ENCODE measurements at places on chromosomes 4 and X.

- DNase-seq = no peak
Measured at GRCh38 chrX:150207733-150208132, 155.4 kb upstream of the MAMLD1 start.

- DNase-seq = no peak
Measured at GRCh38 chrX:103157496-103158316, 57.2 kb upstream of the BEX4 start.

GRCh38 chrX:43971966-43972961 lies 926 bp downstream of the NDP start:
- DNase-seq = no peak

- no peak for DNase-seq
Measured at GRCh38 chr4:183993676-183994075, 88.6 kb downstream of the STOX2 start.

GRCh38 chrX:130009658-130010223 lies 27.3 kb downstream of the BCORL1 start:
- DNase-seq = no peak

GRCh38 chrX:13341491-13342101 lies 21.7 kb upstream of the ATXN3L start:
- no peak for DNase-seq

DNA sequence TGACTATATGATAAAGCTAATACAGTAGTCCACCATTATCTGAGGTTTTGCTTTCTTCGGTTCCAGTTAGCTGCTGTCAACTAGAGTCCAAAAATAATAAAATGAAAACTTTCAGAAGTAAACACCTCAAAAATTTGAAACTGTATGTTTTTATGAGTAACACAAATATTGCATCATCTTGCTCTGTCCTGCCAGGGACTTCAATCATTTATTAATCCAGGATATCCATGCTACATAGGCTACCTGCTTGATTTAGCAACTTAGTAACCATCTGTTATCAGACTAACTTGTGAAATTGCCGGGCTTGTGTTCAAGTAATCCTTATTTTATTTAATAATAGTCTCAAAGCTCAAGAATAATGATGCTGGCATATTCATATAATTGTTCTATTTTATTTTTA lies 1537.8 kb upstream of the PABPC4L start:
- no peak for DNase-seq

DNA sequence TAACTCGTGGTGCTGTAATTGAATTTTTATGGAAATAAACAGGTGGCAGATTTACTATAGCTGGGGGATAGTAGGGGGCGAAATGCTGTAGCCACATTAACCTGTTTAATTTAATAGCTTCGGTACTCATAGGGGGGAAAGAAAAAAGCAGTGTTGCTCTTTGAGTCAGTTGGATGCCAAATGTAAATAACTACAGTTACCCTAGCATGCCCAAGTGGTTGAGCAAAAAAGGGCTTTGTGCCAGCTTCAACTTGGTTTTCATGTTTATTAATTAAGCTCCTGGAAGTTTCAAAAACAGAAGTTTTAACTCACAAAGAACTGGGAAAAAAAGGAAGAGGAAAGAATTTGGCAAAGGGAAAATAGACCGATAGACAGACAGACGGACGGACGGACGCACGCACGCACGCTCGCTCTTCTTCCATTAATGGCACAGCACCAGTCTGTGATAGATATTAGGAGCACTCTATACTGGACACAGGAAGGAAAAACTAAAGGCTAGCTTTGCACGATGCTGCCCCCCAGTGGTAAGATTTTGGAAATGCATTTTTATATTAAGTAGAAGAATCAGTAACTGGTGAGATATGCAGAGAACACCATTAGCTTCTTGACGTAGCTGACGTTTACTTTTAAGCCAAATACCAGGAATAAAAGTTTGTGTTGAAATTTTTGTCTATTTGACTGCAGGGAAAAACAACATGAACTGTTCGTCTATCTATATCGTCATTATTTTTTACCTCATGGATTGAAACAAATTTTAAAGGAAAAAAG lies 151.8 kb downstream of the SLC7A11 start:
- no peak for DNase-seq

DNA sequence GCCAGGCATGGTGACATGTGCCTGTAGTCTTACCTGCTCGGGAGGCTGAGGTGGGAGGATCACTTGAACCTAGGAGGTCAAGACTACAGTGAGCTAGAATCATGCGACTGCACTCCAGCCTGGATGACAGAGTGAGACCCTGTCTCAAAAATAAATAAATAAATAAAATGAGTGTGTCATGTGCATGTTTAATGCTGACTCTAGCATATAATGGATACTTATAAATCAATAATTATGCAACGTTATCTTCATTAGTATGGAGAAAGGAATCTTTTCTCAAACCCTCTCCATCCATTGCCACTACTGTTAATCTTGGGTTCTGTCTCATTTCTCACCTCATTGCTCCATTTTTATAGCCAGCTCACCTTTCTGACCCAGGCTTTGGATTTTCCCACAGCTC lies 189.5 kb upstream of the RPL34 start:
- DNase-seq = no peak

- DNase-seq = no peak
Measured at GRCh38 chrX:41553688-41554087, 106.5 kb downstream of the NYX start.

- DNase-seq = no peak
Measured at GRCh38 chrX:118448273-118448783, 47.3 kb upstream of the DOCK11 start.

DNA sequence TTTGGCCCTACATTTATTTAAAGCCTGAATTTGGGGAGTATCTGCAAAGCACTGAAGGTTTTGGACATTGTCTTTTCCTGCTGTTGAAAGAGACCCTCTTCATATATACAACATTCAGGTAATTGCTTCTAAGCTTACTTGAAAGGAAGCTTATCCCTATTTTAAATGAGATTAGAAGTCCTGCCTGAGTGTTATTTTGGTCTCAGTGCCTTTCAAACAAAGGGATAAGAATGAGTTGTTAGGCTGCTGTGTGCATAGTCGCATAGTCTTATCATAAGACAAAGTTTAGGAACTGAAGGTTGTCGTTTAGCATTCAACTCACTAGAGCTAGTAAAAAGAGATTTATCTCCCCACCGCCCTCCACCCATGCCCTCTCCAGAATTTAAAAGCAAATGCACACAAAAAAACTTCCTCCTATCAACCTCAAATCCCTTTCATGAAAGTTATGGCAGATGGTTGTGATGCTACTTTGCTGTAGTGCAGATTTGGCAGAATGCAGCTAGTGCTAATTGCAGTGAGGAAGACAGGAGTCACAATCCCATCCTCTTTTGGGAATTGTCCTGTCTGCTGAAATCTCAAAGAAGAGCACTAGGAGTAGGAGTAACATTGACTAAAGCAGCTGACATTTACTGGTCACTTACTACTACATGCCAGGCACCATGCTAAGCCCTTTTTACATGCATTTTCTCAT lies 5.8 kb downstream of the HERC3 start:
- DNase-seq = no peak

DNA sequence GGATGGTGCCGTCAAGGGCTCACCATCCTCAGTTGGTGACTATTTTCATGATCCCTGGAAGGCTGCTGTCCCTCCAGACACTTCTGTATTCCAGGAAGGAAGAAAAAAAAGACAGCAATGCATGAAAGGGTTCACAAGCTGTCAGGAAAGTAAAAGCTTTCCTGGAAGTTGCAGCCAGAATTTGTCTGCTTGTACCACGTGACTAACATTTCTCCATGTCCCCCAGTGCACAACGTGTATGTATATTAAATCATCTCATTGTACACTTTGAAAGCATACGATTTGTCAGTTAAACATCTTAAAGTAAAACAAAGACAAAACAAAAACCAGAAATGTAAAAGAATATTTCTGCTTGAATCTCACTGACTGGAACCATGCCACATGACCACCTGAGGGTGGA lies 127.4 kb upstream of the CLNK start:
- no peak for DNase-seq

DNA sequence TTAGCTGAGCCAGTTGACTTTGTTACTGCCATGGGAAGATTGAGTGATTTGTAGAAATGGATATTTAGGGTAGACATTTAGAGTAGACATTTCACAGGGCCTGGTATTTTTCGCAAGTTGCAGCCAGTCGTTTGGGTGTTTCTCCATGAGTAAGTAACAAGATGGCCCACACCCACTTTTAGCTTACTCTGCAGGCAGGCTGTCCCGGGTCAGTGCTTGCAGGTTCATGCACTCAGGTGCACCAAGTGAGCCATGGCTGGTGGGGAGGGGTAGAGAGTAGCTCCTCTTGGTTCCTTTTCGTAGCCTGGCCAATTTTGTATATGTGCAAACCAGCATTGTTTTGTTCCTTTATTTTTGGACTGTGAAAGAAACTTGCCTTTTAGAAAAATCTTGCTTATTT lies 145.6 kb downstream of the POLA1 start:
- DNase-seq = no peak

GRCh38 chr4:164438321-164438720 lies 315.6 kb upstream of the SMIM31 start:
- DNase-seq = no peak

DNA sequence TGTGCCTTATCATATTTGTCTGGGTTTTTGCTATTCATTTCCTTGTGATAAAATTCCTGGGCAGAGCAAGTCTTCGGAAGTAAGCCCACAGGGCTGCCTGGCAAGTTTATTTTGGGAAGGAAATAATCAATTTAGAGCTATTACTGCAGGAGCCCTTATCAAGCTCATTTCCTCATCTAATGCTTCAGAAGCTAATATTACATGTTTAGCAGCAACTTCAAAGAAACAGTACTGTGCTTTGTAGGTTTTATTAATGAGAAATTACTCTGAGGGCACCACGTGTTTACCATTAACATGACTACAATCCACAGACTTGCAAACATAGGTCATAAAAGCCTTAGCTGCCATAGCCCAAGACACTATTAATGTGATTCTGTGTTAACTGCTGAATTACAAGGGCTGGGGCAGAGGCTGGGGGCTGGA lies 540.0 kb downstream of the SPRY1 start:
- no peak for DNase-seq

DNA sequence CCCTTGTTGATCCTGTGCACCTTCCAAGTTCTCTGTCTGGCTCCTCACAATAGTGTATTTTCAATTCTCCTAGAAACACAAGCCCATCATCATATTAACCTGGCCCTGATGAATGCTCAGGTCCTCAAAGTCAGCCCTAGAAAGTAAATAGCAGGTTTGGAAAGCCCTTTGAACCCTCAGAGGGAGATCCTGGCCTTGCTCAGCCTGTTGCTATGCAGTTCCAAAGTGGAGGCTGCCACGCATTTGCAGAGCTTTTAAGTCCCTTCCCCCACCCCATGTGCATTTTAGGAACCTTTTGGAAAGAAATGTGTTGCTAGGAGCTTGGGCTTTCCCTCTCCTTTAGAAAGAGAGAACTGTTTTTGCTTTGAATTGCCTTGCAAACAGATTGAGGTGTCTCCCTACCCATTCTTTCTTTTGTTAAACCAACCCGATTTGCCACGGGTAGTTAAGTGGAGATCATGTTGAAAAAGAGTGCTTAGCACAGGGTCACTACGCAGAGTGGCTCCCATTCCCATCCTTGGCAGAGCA lies 12.2 kb downstream of the MAMLD1 start:
- DNase-seq = no peak

- DNase-seq = no peak
Measured at GRCh38 chr4:110680265-110680664, 57.4 kb upstream of the PITX2 start.

DNA sequence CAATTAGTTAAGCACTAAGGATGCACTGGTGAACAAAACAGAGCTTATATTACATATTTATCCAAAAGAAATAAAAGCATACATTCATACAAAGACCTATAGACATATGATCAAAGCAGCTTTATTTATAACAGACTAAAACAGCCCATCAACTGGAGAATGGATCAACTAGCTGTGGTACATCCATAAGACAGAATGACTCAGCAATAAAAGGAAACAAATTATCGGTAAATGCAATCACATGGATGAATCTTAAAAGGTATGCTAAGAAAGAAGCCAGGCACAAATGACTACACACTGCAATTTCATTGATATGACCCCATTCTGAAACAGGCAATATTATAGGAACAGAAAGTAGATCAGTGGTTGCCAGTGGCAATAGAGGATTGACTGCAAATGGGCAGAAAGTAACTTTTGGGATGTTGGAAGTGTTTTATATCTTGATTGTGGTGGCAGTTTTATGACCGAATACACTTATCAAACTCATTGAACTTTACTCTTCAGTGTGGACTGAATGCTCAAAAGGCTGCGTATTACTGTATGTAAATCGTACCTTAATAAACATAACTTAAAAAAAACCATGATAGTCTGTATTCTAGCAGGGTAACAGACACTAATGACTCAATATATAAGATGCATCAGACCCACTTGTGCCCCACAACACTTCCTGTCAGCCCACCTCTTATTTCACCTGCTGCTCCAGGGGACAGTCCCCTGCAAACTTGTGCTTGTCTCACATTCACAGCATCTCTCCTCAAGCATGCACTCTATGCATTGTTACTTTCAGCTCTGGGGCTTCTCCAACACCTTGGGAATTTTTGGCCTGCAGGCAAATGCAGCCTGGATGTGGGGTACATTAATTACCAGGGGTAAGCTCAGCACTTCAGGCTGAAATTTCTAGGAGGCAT lies 59.1 kb downstream of the MID1IP1 start:
- DNase-seq = no peak

DNA sequence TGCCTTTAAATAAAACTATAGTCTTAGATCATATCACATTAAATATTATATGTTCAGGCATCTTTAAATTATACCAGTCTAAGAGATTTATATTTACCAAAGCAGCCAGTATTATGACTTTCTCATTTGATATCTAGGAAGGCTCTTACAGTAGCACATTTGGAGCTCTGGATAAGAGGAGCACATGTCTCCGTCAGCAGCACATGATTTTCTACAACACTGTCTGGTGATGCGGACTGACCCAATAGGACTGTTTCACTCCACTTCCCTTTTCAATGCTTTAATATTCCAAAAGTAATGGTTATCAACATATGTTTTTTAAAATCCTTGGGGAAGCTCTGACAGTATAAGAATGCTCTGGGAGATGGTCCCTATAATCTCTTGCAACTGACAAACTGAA lies 61.5 kb downstream of the HAUS3 start:
- DNase-seq = no peak

- no peak for DNase-seq
Measured at GRCh38 chr4:99651016-99651769, 6.4 kb downstream of the C4orf54 start.

DNA sequence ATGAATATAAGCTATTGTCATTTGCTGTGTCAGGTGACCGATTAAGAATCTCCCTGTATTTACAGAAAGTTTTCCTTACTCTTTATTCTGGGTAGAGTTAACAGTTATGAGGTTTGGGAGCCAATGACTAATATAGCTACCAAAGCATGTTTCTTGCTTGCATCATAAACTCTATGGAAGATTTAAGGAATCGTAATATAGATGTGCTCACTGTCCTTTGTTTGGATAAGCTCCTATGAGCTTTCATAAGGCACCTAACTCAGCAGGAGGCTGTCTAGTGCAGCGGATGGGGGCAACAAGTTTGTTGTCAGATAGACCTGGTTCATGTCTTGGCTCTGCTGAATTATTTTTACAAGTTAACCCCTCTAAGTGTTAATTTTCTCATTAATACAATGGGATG lies 75.0 kb upstream of the PAQR3 start:
- no peak for DNase-seq
